ENCODE measurements at places on chromosomes 12 and 14.

GRCh38 chr12:120710031-120710804, at the start of gene UNC119B:
Gene UNC119B (plus strand): TSS chr12:120710458. CDS start chr12:120710475, 17 bp downstream.
- DNase-seq = peak; percentile 63

- peak; percentile 8 for DNase-seq
Observed at GRCh38 chr12:108939594-108939993, 59.7 kb downstream of the DAO start.

DNA sequence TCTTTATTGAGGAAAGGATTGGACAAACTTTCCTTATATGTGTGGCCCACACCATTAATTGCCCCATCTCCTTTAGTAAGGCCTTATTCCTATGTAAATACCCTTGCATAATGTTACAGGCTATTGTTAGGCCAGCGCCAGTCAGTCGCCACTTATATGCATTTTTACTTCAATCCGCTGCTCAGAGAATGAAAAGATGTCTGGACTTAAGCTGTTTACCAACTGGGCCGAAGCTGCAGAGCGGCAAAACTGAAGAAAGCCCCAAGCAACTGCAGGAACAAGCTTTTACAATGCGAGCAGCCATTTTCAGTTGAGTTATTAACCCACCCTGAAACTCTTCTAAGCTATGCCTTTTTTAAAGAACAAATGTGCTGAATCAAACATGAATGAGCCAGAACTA, 92.1 kb upstream of the OTX2 start:
- no peak for DNase-seq

GRCh38 chr12:76446090-76446489, 97.9 kb upstream of the BBS10 start:
- no peak for DNase-seq

DNA sequence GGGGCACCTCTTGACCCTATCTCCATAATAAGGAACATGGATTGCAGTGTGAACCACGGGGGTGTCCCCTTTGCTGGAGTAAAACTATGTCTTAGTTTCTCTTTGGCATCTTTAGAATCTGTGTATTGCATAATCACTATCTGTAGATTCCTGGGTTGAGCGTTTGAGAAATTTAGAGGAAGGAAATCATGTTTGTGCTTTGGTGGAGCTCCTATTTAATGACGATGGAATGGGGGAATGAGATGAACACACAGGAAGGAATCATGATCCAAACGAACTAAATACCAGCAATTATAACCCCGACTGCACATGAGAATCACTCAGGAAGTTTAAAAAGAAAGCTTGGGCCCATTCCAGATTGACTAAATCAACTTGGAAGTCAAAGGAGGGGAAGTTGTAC, 1.3 kb upstream of the MYG1 start:
- no peak for DNase-seq

Data from CD4-positive, alpha-beta T cell treated with Interleukin-6 at 100 ng/mL for 8 hours (primary cell).